Renal cortex interstitium (tissue), 15 donors: ENCODE measurements at places on chromosomes 5 and 9. TPM values are rescaled to one million over a fixed set of nuclear protein-coding genes. Genes with fewer than 3 reads are reported as not detected.

The PCDHB14 gene
- 11.6 TPM for polyA plus RNA-seq

The TIGD6 gene
- polyA plus RNA-seq: 6.6 TPM

The RECK gene
- 26.5 TPM for polyA plus RNA-seq

The SPATA31C1 gene
- polyA plus RNA-seq: 0.55 TPM

The MARCOL gene
- not detected for polyA plus RNA-seq

The C9orf50 gene
- polyA plus RNA-seq: 1.4 TPM

The IFNK gene
- not detected for polyA plus RNA-seq

The OR1N2 gene
- not detected for polyA plus RNA-seq

The PCDH1 gene
- polyA plus RNA-seq: 21.0 TPM

The BTNL8 gene
- 0.79 TPM for polyA plus RNA-seq

The FAM163B gene
- polyA plus RNA-seq: not detected

The CDC37L1 gene
- 19.7 TPM for polyA plus RNA-seq

The MYO10 gene
- polyA plus RNA-seq: 42.1 TPM

The C9orf153 gene
- polyA plus RNA-seq: 0.06 TPM

DNA sequence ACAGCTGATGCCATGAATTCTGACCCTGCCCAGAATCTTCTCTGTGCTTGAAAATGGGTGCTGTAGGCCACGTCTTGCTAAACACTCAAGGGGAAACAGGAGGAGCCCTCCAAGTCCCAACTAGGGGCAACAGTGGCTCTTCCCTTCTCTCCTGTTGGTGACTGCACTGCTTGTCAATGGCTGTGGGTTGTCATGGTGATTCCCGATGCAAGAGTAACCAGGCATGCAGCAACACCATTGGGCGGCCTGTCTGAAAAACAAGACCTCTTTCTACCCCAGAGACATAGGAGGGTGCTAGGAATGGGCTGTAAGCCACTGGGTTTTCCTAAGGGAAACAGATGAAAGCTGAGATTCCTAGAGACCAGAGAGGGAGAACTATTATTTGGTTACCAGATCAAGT lies 201.7 kb upstream of the PANK3 start:
- no peak for DNase-seq

- DNase-seq: no peak
These were observed 39.0 kb downstream of the FAM78A start for GRCh38 chr9:131237291-131237690.

DNA sequence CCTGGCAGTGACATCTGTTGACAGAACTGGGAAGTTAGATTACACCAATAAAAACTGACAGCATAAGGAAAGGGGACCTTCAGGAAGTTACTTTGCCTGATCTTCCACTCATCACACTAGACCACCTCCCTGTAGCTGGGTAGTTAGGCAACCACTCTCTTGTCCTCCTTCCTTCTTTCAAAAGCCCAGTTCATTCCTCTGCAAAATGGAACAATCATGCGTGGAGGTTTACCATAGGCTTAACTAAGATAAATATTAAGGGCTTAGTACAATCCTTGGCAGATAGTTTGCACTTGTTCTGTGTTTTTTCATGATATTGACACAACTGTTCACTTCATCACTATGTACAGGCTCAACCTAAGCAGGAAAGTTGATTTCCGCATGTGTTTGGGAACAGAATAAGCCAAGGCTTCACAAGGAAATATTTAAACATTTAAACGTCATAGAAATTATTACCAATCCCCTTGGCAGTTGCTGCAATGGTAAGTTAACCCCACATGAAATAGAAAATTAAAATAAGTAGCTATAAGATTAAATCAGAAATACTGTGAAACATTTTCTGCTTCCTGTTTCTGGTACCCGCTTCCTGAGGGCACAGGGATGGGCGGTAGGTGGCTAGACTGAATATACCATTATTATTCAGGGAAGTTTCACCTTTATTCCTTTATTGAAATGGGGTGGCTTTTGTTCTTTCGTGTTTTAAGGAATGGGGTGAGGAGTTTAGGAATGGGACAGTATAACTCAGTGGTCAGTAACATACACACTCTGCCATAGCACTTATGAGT lies 9.9 kb upstream of the PTGER4 start:
- DNase-seq: no peak

DNA sequence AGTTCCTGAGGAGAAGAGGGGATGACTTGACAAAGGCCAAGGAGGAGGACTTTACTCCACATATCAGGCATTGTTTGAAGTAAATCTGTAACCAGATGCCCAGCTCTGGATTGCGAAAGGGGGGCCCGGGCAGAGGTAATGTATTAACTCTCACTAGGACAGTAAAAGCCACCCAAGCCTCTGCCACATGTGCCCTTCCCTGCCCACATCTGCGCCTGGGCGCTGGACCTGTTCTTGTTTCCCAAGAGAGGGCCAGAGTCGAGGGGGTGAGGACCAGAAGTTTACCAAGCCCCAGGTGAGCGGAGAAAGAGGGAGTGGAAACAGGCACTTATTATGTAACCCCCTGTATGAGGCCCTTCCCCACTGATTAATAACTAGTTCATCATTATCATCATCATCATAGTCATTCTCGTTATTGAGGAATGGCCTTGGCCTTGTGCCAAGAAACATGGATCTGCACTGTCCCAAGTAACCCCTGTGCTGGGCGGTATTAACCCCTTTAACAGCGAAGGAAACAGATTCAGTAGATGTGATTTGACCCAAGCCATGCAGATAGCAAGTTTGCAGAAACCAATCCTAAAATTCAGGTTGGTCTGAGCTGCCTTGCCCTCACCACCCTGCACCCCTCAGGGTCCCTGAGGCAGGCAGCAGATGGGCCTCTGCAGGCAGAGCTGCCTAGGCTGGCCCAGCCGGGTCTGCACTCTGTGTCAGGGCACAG lies at the start of gene SLC23A1:
TSS of gene SLC23A1 (minus strand) at position 23 of the 718 bp plus-strand sequence. CDS start 44 bp downstream, outside the sequence.
- DNase-seq: no peak

DNA sequence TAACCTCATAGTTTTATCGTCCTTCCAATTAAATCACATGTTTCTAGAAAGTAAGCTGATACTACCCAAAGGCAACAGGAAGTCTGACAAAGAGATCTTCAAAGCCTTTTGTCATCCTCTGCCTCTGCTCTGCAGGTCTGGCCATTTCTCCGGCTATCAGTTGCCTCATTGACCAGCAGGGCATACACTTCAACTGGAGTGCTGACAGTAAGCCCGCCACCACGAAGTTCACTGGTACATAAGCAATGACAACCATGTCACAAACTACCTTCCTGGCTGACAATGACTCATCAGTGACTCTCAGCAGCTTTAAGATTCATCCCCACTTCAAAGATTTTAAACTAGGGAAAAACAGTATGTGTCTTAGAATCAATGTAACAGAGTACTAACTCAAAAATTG lies 20.6 kb downstream of the SPTLC1 start:
- no peak for DNase-seq

DNA sequence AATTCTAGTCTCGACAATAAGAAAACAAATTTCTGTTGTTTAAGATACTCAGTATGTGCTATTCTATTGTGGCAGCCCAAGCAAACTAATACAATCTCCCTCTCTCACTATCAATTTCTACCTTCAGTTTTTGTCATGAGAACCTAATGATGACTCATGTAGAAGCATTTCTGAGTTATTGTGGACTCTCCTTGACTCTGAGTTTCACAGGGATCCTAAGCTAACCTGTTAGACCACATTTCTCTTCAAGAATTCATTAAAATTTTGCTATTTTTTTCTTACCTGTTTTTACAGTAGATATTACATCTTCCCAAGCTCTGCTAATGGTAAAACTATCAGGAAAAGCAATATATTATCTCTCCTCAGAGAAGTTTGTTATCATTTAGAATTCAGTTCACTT lies 599.1 kb upstream of the TYRP1 start:
- no peak for DNase-seq

DNA sequence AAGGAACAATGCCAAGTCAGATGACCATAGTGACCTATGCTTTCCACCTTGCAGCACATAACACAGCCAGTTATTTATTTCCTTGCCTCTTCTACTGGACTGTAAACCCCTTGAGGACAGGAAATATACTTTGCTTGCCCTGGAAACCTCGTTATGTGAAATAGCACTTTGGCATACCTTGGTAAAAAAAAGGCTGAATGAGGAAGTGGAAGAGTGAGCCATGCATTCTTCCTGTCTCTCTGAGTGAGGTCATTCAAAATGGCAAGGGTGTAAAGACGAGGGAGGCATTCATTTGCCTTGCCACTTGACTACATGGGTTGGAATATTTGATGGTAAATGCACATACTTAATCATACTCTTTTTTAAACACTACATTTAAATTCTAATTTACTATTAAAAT lies 42.8 kb upstream of the SVEP1 start:
- DNase-seq: no peak

DNA sequence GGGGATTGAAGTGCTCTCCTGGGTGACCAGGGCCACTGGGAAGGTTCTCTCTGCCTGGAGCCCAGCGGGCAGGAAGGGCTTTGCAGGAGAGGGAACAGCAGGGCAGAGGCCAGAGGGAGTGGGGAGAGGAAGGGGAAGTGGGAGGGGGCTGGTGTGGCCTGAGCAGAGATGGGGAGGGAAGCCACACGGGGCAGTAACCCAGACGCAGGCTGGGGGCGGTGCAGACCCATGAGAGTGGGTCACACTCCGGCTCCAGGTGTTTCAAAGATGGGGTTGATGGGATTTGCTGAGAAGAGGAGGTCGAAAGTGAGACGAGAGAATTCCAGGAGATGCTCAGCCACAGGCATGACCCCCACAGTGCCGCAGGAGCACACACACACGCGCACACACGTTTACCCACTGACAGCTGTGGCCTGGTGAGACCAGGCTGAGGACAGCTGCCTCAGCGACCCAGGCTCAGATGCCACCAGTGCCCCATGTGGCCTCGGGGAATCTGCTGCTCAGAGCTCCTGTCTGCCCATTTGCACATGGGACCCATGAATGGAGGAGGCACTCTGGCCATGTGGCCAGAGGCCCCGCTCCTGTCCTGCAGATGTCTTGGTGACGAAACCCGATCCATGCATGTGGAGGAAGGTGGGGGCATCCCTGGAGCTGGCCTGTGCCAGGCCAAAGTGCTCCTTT lies 32.7 kb upstream of the FCN2 start:
- no peak for DNase-seq

GRCh38 chr5:52915176-52915875 lies 73.8 kb upstream of the ITGA2 start:
- peak; percentile 52 for DNase-seq

DNA sequence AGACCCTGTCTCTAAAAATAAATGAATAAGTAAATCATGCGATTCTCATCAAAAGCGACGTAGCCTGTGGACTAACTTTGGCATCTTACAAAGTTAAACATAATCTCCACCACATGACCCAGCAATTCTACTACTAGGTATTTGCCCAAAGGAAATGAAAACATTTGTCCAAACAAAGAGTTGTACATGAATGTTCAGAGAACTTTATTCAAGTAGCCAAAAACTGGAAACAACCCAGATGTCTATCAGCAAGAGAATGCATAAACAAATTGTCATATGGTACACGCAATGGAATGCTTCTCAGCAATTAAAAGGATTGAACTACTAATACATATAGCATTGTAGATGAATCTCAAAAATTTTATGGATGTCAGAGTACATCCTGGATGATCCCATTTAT lies 82.6 kb downstream of the ADRB2 start:
- DNase-seq: no peak

DNA sequence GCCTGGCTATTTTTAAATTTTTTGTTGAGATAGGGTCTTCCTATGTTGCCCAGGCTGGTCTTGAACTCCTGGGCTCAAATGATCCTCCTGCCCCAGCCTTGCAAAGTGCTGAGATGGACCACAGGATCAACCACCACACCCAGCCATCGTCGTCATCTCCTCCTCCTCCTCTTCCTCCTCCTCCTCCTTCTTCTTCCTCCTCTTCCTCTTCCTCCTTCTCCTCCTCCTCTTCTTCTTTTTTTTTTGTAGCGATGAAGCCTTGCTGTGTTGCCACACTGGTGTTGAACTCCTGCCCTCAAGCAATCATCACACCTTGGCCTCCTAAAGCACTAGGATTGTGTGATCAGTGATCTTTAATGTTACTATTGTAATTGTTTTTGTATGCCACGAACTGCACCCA lies 49.4 kb upstream of the ERBIN start:
- DNase-seq: no peak

GRCh38 chr5:176877793-176878331 lies 21.3 kb downstream of the HK3 start:
- DNase-seq: no peak

DNA sequence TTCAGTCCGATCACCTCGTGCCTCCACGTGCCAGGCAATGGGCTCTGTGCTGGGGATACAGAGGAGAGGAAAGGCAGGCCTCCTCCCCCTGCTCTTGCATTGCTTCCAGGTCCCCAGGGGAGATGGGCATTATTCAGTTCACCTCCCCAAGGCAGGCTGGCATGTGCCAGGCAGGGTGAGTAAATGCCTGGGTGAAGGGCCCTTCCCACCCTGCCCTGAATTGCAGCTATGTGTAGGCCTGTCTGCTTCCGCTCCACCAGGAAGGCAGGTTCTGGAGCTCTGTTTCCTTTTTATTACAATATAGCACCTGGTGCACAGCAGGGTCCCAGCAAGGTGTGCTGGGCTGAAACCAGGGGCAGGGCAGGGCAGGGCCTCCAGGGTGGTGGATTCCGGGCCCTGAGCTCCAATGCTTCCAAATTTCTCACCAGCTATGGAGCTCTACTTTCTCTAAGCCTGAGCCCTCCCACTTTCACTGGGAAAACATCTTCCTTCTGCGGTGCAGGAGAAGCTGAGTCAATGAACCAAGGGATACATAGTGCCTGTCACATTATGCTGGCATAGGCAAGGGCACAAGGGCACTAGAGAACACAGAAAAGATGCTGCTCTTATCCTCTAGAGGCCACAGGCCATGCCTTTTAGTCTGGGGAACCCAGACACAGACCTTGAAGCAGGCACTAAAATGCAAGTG lies 42.0 kb downstream of the SHB start:
- no peak for DNase-seq

- DNase-seq: no peak
These were observed 51.2 kb upstream of the ROR2 start for GRCh38 chr9:92001244-92001643.

DNA sequence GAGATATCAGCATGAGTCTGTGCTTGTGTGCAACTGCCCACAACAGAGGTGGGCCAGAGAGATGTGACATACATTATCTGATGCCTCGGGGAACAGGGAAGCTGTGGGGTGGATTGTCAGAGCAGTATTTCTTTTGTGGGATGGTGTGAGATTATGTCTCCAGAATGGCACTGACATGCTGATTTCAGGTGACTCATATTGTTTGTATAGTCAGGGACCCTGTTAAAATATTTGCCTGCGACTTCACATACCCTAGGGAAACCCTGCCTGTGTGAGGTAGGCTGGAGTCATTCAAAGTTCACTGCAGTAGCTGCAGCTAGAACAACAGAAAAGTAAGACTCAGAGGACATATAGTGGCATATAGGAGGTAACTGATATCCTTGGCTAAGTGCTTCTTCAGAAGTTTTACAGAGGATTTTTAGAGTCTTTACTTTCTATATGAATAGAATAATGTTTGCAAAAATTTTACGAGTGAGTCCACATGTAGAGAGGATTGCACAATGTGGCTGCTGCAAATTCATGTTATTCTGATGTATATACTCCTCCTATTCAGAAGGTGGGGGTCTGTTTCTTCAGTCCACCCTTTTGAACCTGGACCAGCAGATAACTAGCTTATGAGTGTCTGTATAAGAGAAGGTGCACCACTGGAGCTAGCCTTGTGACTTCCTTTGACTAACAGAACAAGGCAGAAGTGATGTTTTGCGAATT lies 89.3 kb downstream of the MACIR start:
- no peak for DNase-seq

GRCh38 chr5:98564836-98565235 lies 208.6 kb upstream of the RGMB start:
- no peak for DNase-seq

GRCh38 chr5:150131978-150132694 lies 23.5 kb downstream of the PDGFRB start:
- DNase-seq: no peak
